Stimulated activated CD4-positive, alpha-beta T cell treated with anti-CD3 and anti-CD28 coated beads, Interleukin-12 subunit alpha, Interleukin-12 subunit beta, amount 100 ng/mL, for 48 hours (primary cell): ENCODE measurements at places on chromosomes 5 and 9.

- no peak for DNase-seq
These were observed 32.9 kb downstream of the TSPAN17 start for GRCh38 chr5:176680226-176680563.

DNA sequence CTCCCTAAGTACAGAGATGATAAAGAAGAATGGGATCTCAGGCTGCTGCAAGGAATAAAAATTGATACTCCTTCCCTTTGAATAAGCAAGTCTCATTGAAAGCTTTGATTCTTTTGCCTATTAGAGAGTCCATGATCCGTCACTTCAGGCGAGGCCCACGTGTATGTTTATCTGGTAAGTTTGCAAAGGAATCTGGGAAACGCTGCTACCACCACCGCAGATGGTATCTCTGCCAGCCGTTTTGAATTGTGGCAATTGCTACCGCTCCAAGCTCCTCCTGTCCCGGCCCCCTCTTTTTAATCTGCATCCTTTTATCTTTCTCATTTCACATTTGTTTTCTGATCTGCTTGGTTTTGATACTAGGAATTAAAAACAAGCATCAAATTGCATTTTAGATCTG is 42.9 kb upstream of the GRIA1 start:
- DNase-seq: no peak

DNA sequence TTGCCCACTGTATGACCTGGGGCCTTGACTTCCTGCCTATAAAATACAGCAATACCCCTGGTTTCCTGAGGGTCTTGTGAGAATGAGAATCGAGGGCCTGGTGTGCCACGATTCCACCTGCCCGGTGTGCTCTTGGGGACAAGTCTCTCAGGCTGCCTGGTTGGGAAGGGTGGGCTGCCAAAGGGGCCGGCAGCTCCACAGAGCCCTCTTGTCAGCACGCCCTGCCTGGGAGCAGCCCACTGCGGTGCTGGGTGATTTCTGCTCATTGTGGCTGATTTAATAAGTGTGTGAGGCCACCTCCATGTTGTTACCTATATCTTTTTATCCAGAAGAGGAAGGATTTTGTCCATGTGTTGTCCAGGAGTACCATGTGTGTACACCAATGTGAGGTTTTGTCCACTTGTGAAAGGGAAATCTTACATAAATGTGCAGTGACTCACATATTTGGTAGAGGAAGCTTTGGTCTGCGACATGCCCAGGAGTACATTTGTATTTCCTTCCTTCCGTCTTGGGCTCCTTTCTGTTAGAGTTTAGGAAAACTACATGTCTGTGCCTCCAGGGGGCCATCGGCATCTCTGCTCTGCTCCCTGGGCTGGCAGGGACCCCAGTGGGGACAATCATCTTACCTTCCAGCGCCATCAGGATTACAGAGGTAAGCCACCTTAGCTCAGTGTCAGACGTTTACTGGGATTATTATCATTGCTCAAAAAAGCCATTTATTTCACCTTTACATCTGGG is 108.6 kb downstream of the PHF2 start:
- no peak for DNase-seq

DNA sequence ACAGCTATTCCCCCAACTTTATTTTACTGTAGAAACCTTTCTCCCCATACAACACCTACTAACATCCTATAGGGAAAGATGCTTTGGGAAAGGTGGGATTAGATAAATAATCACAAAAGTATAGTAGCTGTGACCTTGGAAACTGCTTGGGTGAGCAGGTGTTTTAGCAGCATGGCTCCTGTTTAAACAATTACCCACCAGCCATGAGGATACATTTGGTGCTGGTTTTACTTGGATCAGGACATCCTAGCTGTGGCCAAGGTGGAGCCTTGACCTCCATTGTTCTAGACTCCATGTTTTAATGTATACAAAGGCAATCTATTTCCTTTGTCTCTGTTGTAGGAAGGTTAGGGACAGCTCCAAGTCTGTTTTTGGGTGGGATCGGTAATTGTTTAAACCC is 56.8 kb upstream of the ALDH1B1 start:
- DNase-seq: no peak

DNA sequence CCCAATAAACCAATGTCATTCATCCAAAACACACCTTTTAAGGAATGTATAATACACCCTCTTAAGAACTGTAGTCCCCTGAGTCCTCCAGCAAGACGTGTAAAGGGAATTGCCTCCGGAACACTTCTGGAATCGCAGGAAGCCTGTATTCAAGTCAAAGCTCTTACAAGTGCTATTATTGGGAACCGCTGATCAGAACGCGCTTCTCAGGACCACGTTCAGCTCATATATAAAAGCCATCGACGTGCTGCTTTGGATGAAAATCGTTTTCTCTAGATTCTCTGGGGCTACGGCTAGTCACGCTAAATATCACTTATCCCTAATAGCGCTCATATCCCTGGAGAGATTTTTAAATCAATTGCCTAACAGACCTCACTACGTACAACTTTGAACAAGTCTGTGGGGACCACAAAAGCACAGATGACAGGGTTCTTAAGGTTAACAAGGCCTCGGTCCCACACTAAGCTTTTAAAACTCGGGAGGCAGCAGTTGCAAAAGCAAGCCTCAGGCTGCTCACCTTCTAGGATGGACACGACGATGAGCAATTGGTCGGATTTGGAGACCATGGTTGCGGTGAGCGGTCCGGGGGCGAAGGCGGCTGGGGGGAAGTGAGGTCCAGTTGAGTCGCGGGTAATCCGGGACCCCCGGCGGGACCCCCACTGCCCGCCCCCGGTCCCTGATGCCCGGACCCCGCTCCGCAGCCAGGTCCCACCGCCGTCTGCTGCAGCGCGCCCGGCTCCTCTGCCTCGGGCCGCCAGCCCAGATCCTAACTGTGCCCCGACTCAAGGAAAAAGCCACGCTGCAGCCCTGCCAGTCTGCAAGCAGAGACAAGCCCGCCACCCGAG is 548 bp downstream of the CEP120 start:
- DNase-seq: no peak

- DNase-seq: no peak
These were observed 24.2 kb downstream of the PPIC start for GRCh38 chr5:123012321-123012720.

DNA sequence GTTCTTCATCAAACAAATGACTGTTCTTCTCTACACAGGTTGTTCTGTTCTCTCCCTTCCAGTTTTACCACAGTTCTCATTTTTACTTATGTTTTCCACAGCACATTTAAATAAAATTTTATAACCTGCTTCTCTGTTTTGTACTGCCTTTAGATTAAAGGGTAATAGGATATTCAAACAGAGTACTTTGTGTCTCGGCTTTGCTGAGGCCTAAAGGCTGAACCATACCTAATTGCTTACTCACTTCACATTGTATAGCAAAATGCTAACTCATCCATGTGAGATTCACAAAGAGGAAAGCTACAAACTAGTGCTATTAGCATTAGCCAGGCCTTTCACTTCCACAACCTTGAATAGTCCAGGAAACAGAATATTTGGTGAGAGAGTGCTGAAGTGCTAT is 200.3 kb downstream of the TRPM3 start:
- DNase-seq: no peak

DNA sequence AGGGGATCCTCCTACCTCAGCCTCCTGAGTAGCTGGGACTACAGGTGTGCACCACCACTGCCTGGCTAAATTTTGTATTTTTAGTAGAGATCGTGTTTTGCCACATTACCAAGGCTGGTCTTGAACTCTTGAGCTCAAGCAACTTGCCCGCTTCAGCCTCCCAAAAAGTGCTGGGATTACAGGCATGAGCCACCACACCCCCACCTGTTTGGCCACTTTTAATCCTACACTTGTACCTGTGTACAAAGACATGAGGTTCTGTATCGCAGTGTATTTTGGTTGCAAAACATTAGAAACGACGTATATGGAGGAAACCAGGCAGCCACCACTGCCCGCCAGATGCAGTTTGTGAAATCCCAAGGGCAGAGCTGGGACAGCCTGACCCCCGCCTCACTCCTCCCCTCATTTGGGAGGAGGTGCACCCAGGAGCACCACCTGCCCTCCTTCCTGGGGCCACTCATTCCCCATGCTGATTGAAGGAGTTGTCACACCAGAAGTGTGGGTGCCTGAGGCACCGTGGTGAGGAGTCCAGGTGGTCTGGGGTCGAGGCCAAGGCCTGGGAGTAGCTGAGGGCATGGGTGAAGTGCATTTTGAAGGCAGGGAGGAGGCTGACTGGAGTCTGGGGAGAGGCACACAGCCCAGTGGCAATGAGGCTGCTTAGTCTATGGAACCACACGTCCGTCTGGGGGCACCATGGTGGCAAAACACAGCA is 39.3 kb upstream of the OLFM1 start:
- no peak for DNase-seq

GRCh38 chr5:119359737-119360413 is 4.1 kb downstream of the TNFAIP8 start:
- DNase-seq: no peak

GRCh38 chr9:121786998-121787422 is 135.6 kb downstream of the DAB2IP start:
- DNase-seq: no peak

GRCh38 chr5:158814521-158814920 is 285.2 kb downstream of the EBF1 start:
- no peak for DNase-seq

- no peak for DNase-seq
These were observed 117.1 kb upstream of the TUT7 start for GRCh38 chr9:86471171-86471815.
